Stimulated activated naive CD8-positive, alpha-beta T cell treated with anti-CD3 and anti-CD28 coated beads, Interleukin-15, amount 100 ng/mL, for 72 hours (primary cell): ENCODE measurements at places on chromosomes 2 and 18.

DNA sequence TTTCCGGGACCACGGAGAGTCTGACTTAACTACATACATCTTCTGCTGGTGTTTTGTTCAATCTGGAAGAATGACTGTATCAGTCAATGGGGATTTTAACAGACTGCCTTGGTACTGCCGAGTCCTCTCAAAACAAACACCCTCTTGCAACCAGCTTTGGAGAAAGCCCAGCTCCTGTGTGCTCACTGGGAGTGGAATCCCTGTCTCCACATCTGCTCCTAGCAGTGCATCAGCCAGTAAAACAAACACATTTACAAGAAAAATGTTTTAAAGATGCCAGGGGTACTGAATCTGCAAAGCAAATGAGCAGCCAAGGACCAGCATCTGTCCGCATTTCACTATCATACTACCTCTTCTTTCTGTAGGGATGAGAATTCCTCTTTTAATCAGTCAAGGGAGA, 23.1 kb downstream of the ICOS start:
- no peak for DNase-seq

DNA sequence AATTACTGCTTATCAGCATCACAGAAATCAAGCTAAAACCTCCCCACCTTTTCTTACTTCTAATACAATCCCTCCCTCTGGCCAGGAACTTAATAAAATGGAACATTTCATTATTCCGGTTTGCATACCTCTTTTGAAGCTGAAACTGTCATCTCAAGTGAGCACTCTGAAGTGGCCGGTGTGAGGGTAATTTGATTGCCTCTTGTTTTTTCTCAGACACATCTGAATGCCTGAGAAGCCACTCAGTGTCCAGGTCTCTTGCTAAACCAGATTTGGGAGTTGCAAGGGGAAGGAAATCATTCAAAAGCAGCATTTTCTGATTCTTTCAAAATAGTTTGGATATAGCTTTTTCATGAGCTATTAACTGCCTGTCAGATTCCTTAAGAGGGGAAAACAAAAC, 190.3 kb downstream of the C1D start:
- DNase-seq = no peak

DNA sequence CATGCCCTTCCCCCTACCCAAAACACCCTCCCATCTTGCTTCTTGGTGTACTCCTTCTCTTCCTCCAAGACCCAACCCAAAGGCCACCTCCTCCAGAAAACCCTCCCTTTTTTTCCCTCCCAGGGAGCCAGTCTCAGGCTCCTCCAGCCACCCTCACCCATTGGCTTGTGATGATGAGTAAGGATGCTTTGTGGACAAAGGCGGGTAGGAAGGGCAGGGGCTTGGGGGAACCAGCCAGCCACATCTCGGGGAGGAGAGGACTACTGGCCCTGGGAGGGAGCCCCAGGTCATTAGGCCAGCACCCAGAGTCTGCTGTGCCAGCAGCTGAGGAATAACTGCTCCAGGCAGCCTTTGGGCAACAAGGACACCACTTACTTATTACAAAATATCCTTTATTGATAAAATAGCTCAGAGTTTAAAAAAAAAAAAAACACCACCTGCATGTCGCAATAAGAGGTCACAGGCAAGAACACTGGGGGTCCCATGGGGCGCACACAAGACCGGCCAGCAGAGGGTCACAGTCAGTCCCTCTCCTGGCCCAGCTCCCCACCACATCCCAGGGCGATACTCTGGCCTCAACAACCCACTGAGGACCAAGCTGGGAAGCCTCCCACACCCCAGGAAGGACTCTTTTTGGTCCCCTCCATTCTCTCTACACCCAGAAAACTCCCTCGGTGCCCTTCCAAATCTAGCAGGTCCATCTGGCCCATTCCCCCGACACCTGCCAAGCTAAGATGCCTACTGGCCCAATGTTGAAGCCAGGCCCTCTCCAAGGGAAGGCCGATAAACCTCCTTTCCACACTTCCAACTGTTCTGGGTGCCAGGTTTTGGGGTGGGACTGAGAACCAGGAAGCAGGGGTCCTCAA, 3.6 kb downstream of the ADRA2B start:
- DNase-seq = no peak

DNA sequence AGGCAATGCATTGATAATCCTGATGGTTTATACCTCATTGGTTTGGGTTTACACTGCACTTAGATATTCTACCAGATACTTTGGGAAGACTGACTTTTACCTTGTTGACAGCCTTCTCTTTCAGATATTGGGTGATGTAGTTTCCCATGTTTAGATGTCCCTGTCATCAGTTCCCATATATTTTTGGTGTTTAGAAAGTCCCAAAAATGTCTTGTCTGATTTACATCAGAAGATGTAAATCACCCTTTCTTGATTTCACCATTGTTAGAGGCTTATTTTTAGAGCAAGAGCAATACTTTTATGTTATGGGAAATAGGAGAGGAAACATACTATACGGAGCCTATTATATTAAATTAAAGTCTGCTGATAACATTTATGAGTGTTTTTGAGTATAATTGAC, 14.4 kb upstream of the CCDC102B start:
- DNase-seq = no peak

DNA sequence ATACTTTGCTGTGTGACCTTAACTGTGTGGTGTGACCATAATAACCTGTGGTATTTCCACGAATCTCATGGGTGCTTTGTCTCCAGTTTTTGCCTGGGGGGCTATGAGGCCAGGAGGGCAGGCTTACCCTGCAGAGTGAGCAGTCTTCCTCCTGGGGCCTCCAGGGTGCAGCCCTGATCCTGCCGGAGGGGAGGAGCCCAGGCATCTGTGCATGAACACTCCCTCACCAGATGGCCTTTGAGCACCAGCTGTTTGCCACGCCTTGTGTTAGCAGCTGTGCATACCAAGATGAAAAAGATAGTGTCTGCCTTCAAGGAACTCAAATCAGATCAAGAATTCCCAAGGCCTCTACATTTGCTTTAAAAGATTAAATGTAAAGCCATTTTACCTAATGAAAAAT, 75.0 kb upstream of the RBM44 start:
- no peak for DNase-seq

GRCh38 chr2:170707821-170708795, 7.0 kb upstream of the SP5 start:
- no peak for DNase-seq

- no peak for DNase-seq
These were observed 22.3 kb downstream of the PXDN start for GRCh38 chr2:1721706-1722646.

GRCh38 chr2:80363330-80363729, 58.8 kb upstream of the LRRTM1 start:
- no peak for DNase-seq

DNA sequence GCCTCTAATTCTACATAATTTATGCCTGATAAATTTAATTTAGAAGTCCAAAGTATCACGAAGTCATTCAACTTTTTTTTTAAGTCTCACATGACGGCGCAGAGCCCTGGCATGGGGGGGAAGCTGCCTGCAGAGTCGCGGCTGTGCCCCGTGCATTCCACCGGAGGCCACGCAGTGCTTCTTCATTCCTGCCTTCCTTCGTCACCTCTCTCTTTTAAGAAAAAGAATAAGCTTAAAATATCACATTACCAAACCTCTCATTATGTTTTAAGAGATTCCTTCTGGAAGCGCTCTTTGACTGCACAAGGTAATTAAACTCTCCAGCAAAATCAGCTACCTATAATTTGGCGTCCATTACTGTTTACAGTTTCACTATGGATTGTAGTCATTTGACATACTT, 20.3 kb upstream of the KIDINS220 start:
- DNase-seq = no peak

- DNase-seq = no peak
These were observed 30.8 kb downstream of the TWSG1 start for GRCh38 chr18:9365406-9365805.

DNA sequence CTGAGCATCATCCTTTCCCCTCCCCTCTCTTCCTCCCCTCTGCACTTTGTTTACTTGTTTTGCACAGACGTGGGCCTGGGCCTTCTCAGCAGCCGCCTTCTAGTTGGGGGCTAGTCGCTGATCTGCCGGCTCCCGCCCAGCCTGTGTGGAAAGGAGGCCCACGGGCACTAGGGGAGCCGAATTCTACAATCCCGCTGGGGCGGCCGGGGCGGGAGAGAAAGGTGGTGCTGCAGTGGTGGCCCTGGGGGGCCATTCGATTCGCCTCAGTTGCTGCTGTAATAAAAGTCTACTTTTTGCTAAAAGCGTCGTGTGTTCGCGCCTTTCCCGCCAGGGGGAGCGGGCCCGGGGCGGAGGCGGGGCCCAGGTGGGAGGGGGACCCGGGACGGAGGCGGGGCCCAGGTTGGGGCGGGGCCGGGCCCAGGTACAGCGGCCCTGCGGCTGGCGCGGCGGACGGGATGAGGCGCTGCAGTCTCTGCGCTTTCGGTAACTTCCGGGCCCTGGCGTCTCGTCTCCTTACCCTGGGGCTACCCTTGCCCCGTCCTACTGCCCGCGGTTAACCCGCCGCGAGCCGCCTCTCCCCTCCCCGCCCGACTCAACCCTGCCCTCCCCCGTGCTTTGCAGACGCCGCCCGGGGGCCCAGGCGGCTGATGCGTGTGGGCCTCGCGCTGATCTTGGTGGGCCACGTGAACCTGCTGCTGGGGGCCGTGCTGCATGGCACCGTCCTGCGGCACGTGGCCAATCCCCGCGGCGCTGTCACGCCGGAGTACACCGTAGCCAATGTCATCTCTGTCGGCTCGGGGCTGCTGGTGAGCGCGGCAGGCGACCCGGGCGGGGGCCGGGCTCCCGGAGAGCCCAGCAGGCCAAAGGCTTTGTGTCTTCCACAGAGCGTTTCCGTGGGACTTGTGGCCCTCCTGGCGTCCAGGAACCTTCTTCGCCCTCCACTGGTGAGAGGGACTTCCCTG, at the start of gene KRTCAP3:
Gene KRTCAP3 (plus strand): TSS at position 424 of the 962 bp plus-strand sequence. CDS start 32 bp downstream, at position 456.
- DNase-seq = no peak

- DNase-seq = no peak
These were observed 811 bp upstream of the SCG2 start for GRCh38 chr2:223602972-223603371.
